ENCODE measurements at places on chromosomes 2 and 18. TPM values are rescaled to one million over a fixed set of nuclear protein-coding genes. Genes with fewer than 3 reads are reported as not detected.

DNA sequence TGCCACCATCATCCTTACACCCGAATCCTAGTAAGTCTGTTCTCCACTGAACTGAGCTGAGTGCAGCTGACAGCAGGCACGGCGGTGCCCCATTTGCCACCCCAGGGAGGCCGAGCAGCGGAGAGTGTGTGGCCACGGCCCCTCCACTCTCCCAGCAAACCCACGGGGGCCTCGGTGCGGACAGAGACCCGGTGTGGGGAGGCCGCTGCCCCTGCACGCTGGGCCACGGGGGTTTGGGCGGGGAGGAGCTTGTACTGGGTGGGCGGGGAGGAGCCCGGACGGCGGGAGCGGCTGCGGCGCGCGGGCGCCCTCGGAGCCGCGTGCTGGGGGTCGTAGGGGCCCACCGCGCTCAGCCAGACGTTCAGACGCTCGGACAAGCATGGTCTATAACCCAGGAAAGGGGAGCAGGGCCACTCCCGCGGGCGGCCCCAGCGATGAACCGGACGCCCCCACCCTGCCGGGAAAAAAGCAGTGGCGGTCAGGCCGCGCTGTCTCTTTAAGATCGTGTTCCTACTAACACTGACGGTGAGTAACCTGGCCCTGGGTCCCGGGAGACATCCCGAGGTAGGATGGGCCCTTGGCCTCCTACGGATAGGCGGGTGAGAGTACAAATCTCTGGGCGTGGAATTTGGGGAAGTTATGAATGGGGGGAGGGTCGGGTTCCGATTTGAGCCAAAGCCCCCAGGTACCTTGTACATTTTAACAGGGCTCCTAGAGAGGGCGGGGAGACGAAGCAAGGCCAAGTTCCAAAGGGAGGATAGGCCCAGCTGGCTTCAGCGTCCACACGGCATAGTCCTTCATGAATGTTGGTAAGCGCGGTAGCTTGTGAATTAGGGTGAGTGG lies at the start of gene ITPRIPL1:
ITPRIPL1 (plus strand) TSS at position 277 of the 843 bp plus-strand sequence; CDS start at position 800, 523 bp downstream.
- DNase-seq = no peak

GRCh38 chr2:111946294-111947114 lies 48.1 kb downstream of the MERTK start:
- DNase-seq = peak; percentile 11

- DNase-seq = no peak
Measured at GRCh38 chr2:235642446-235643098, 148.7 kb downstream of the AGAP1 start.

DNA sequence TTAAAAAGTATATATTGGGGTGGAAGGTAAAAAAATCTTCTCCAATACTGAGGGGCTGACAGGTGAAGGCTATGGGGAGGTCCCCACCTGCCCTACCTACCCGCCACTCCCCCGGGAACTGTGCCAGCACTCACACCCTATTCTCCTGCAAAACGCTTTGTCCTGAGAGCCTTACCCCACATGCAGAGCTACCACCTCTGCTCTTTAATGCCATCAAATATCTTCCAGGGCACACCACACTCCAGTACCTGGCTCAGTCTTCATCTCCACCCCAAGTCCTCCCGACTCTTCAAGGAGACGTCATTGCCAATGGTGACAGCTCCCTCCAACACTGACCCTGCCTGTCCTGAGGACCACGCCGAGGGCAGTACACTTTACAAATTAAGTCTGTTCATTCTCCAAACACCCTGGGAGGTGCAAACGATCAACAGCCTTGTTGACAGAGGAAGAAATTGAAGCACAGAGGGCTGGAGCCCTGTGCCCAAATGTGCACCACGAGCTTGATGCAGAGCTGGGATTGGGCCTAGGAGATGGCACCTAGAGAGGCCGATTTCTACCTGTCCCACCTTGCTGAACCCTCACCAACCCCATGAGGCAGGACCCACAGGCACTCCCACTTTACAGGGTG lies 6.0 kb upstream of the GPR55 start:
- no peak for DNase-seq

- DNase-seq = no peak
Measured at GRCh38 chr2:198385856-198386255, 581.5 kb downstream of the PLCL1 start.

DNA sequence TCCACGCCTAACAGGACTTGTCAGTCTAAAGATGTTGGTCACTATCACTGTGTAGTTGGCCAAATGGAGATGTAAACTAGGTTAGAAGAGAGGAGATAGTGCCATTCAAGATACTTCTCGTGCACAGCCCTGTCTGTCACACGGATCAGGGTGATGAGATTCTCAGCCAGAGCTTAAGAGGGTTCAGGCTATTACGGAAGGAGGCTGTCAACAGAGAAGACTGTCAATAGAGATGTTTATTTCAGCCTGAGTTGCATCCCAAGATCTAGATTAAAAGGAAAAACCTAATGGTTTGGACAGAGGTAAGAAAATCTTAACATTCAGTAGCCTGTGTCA lies 83.4 kb downstream of the AAK1 start:
- DNase-seq = no peak

DNA sequence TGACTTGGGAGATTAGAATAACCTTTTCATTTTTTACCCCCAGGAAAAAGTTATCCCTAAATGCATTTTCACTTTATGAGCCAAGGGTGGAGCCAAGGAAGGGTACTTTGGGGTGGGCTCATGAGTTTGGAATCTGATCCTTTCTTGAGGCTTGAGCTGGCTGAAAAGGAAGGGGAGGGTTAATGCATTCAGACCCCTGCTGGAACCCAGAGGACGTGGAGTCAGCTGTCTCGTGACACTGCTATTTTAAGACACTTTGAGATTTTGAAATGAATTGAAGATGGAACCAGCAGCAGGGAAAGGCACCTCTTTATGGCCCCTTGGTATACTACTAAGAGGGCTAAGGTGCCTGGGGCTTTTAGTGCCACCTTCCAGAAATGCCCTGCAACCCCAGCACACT lies 90.4 kb downstream of the MARCHF4 start:
- no peak for DNase-seq

DNA sequence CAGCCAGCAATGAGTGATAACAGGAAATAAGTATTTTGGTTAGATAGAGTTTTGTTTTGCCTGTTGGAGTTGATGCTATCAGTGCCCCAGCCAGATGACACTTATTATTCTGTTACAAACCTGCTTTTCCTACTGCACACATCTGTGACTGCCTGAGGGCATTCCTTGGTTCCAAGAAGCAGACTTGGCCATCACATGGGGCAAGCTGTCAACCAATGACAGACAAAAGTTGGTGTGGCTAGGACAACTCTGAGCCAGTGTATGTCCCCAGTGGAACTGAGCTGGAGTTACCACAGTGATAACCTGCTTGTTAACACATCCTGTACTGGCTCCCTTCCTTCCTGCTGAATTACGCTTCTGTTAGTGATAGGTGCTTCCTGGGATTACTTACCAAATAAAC lies 54.5 kb downstream of the FAM171B start:
- no peak for DNase-seq

DNA sequence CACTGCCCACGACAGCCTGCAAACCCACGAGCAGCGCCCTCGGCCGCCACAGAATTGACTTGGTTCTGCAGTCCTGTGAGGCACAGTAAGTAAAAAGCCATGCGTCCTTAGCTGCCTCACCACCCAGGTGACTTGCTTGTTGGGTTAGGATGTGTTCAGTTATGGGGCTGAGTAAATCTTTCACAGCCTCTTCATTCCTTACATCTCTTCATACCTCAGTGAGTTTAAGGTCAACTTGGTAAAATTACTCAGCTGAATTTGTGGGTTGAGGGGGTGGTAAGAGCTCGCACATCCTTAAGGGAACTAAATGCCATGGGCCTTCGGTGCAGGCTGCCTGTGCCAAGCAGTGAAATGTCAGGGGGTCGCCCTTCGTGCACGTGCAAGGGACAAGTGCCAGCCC lies 165.2 kb upstream of the ALKAL2 start:
- no peak for DNase-seq

- no peak for DNase-seq
Measured at GRCh38 chr2:156908825-156909224, 348.7 kb upstream of the GALNT5 start.

GRCh38 chr2:174763780-174764179 lies 492 bp downstream of the CHRNA1 start:
- no peak for DNase-seq

- DNase-seq = no peak
Measured at GRCh38 chr2:183927406-183928325, 670.7 kb upstream of the ZNF804A start.

- DNase-seq = no peak
Measured at GRCh38 chr2:68845043-68845442, 26.2 kb downstream of the BMP10 start.

GRCh38 chr2:19882286-19882685 lies 19.5 kb downstream of the TTC32 start:
- DNase-seq = no peak

- DNase-seq = no peak
Measured at GRCh38 chr18:40531051-40531450, 1424.0 kb upstream of the PIK3C3 start.

- DNase-seq = no peak
Measured at GRCh38 chr18:57436191-57436964, 1.2 kb downstream of the ONECUT2 start.

- DNase-seq = no peak
Measured at GRCh38 chr2:31886700-31887099, 124.1 kb downstream of the MEMO1 start.

GRCh38 chr18:61554946-61555361 lies 221.7 kb downstream of the CDH20 start:
- no peak for DNase-seq

DNA sequence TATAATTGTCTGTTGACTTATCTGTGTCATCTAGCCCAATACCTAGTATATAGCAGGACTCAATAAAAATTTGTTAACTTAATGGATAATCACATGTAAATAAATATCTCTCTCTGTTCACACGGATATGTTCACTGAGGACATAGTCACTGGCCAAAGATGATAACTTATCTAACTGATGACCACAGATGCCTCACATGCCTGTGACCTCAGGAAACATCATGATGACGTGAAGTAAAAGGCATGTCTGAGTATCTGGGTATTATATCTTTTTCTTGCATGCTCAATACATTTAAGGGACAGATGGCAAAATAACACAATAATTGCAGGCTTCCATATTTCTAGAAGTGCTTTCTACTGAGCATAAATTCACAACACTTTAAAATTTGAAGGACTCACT lies 41.4 kb upstream of the PARD3B start:
- DNase-seq = no peak

DNA sequence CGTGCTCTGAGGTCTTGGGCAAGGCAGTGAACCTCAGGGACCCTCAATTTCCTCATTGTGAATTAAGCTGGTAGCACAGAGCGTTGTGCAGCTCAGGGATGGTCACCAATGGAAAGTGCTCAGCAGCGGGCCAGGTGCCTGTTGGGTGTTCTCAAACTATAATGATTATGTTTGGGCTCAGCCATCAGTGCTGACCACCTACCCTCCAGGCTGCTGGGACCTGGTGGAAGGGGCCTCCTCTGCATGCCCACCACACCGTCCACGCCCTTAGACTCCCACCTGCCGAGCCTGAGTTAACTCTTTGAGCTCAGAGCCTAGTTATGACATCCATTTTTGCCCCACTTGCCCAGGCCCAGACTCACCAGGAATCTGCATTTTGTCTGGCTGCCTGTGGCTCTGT lies 35.0 kb downstream of the GLI2 start:
- DNase-seq = no peak

DNA sequence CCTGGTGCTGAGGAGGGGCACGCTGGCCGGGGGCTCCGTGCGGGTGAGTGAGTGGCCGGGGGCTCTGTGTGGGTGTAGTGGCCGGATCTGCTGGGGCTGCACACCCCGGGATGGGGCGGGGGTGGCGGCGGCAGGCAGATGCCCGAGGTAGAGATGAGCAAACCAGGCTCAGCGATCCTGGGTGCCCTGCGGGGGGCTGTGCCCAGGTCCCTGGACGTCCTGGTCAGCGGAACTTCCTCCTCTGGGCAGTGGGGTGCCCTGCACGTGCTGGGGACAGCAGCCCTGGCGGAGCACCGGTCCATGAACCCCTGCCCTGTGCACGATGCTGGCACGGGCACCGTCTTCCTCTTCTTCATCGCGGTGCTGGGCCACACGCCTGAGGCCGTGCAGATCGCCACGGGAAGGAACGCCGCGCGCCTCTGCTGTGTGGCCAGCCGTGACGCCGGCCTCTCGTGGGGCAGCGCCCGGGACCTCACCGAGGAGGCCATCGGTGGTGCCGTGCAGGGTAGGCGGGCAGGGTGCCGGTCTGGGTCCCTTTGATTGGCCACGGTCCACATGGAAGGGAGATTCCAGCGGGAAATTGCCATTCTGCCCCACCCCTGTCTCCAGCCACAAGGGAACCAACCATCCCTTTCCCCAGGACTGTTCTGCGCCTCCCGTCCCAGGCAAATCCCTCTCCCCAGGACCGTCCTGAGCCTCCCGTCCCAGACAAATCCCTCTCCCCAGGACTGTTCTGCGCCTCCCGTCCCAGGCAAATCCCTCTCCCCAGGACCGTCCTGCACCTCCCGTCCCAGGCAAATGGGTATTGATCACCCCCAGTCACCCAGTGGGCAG lies 5.9 kb downstream of the NEU4 start:
- DNase-seq = no peak

DNA sequence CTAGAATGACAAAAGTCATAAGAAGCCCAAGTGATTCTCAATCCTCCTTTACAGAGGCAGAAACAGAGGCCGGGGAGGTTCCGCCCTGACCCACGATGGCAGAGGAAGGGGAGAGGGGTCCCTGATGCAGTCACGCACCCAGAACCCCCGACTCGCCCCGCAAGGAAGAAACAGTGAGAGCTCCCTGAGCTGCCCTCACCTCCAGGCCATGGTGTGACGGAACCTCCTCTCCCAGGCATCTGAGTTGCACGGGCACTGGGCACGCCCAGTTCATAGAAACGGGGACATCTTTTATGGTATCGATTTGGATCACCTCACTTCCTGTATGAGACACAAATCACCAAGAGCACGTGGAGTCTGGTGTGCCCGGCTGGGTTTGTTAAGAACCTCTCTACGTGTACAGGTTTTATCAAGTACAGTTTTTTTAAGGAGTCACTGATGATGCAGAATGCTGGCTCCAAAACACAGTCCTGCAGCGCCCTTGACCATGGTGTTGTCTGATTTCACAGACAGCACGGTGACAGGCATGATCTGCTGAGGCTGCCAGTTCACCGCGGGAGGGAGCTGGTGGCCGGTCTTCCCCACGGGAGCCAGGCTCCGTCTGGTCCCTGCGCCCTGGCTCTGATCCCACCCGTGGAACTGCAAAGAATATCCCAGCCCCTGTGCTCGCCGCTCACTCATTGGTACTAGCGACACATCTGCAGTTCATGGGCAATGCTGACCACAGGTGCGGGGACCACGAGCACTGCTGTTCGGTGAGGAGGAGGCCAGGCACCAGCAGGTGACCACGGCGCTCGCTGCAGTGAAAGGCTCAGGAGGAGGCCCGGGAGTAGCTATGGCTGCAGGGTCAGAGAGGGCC lies 35.6 kb downstream of the PXDN start:
- no peak for DNase-seq

The KCTD18 gene
- total RNA-seq = 10.0 TPM

The HAUS1 gene
- total RNA-seq = 34.8 TPM

The ITGAV gene
- 73.2 TPM for total RNA-seq

The ANKRD30B gene
- total RNA-seq = 0.16 TPM

The USP34 gene
- total RNA-seq = 226 TPM

The NT5DC4 gene
- not detected for total RNA-seq

The USP37 gene
- 38.7 TPM for total RNA-seq

The DSG4 gene
- total RNA-seq = not detected

The C2orf72 gene
- 32.4 TPM for total RNA-seq

The RNF152 gene
- total RNA-seq = 97.9 TPM

Measured in occipital lobe (tissue), 3 donors.